ENCODE measurements at places on chromosomes 4 and X.

DNA sequence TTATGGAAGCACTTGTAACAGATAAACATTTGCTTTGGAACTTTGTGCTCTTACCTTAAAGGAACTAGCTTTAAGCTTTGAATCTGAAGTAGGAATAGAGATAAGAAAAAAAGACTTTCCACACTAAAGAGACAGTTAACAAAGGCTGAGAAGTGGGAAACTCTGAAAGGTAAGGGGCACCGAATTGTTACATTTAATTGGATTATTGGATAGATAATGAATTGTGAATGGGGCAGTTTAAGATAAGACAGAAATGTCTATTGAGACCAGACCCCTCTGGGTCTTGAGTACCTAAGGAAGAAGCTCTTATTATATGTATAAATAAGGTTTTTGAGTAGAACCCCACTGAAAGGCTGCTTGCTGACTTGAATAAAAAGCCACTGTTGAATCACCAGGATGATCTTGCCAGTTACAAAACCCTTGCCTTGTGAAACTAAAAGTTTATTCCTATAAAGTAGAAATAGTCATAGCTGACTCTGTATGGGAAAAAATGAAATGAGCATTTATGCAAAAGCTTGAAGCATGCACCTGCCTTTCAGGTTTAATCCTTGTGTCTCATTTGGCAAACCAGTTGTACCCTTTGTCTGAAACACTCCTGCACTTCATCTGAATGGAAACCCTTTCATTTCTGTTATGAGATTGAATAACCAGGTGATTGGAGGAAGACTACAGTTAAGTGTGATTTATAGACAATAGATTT lies 423.2 kb downstream of the RPA4 start:
- no peak for DNase-seq

- no peak for DNase-seq
Measured at GRCh38 chrX:111003118-111003517, 92.9 kb upstream of the PAK3 start.

- DNase-seq, result no peak
Measured at GRCh38 chrX:65993915-65994460, 45.9 kb downstream of the VSIG4 start.

DNA sequence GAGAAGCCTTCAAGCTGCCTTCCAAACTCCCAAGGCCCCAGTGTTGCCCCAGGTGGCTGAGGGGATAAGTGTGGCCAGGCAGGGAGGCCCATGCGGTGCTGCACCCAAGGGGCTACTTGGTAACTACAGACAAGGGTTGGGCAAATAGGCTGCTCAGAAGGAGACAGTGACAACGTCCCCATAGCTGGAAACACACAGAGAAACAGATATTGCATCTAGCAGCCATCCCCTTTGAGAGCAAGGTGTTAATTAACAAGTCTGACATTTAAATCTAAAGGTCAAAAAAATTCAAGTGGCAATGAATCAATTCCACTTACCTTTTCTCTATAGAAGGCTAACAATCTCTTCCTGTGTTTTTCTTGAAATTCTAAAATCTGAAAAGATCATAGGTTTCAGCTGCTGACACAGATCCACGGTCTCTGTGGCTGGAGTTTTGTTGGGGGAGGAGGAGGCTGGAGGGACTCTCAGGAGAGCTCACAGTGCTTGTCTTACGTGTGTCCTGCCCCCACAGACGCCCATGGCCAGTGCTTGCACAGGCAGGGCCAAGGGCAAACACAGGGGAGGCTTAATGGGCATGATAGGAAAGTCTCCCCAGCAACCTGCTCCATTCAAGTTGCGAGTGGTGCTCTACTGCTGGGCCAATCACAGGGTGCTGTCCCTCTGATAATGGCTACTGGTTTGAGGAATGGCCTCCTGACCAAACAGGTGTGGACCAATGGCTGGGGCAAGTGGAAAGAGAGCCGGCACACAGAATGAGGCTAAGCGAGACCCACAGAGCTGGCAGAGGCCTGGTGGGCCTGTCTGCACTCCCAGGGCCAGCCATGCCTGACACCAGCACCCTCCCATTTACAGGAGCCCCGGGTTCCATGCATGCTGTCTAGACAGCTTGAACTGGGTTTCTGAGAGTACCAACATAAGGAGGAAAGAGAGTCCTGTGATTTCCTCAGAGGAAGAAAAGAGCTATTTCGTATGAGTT lies 22.6 kb downstream of the RNF212 start:
- no peak for DNase-seq

DNA sequence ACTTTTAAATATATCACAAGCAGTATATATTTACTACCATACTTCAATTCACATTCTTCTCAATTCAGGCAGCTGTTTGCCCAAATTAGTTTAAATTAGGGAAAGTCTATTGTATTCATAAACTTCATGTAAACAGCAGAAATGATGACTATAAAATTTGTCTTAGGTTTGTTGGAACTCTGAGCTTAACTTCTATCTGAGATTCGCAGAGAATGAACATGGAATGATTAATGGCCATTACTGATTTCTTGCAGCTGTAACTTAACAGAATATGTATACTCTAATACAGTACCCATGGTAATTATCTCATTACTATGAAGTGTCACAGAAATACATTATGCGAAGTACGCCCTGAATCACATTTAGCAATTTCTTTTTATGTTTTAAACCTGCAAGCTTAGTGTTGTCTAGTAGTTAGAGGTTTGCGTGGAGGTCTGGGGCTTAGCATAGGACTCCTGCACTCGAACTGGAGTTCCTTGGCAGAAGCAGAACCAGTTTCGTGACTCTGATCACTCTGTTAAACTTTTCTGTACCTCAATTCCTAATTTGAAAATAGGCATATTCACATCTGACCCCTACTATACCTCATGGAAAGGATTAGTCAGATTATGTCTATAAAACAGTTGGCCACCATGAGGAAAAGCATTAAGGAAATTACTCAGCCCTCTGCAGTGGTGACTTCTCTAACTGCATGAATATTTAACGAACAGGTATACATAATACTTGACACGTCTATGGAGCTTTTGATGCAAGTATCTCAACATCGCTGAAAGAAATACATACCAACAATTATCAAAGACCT lies 243.2 kb downstream of the MGST2 start:
- no peak for DNase-seq

DNA sequence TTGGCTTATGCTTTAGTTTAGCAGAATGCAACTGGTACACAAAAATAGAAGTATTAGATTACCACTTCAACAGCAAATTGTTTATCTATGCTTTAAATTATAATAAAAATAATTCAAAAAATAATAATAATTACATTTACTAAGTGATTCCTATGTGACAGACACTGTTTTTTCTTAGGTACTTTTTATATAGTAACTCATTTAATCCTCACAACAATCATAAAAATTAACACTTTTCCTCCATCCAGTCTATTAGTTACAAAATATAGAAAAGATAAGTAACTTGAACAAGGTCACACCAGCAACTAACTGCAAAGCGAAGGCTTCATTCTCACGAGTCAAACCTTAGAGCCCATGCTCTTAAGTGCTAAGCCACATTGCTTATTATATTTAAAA lies 155.2 kb downstream of the PDGFC start:
- no peak for DNase-seq

DNA sequence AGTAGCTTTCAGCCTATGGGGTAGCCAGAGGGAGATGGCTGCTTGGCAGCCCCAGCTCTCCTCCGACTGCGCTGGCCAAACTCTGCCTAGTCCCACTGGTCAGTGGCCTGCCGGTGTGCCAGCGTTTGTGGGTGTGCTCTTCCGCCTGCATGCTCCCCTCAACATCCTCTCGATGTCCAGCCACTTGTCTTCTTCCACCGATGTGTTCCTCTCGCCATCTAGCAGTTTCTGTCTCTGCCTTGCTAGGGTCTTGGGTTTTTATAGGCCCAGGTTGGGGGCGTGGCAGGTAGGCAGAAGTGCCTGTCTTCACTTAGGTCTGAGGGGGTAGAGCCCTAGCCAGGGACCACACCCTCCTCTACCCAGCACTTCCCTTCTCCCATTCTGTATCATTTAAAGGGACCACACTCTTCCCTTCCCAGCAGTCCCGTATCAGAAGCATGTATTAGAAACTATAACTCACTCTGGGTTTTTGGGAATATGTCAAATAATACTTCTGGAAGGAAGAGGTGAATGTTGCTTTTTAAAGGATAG lies 124.4 kb downstream of the KDM6A start:
- no peak for DNase-seq

- no peak for DNase-seq
Measured at GRCh38 chrX:47571896-47572295, 10.3 kb upstream of the TIMP1 start.

- DNase-seq, result no peak
Measured at GRCh38 chrX:134623293-134624045, 34.8 kb downstream of the PLAC1 start.

- no peak for DNase-seq
Measured at GRCh38 chrX:14758029-14758491, 114.8 kb downstream of the FANCB start.

- no peak for DNase-seq
Measured at GRCh38 chr4:40121515-40121914, 64.9 kb downstream of the N4BP2 start.

DNA sequence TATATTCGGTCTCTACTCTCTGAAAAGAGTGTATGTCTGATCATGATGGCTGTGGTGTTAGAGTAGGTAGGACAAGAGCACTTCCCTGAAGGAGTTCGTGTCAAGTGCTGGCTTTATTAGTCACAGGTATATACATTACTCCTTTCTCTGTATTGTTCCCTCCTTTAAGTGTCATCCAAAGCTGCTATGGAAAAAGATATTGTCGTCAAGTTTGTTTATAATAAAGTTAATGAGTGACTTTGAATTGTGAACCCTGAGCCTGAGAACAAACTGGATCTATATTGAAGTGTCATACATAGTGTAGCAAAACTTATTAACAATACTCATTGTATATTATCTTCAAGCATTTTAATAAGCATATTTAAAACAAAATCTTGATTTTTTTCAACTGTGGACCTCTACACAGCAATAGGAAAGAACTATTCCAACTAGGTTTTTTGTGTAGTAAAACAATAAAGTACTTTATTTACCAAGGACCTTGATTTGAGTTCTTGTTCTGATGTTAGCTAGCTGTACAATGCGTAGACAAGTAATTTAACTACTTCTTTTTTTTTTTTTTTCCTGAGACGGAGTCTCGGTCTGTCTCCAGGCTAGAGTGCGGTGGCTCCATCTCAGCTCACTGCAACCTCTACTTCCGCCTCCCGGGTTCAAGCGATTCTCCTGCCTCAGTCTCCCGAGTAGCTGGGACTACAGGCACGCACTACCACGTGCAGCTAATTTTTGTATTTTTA lies 177.7 kb downstream of the RAPGEF2 start:
- no peak for DNase-seq

Data from nephron progenitor cell (in vitro differentiated cells).